T-helper 9 cell (primary cell): ENCODE measurements at places on chromosomes 2 and 18.

GRCh38 chr2:72995430-72996116, 75.9 kb downstream of the SFXN5 start:
- DNase-seq, result no peak

GRCh38 chr2:207499114-207499513, 30.6 kb upstream of the CREB1 start:
- no peak for DNase-seq

DNA sequence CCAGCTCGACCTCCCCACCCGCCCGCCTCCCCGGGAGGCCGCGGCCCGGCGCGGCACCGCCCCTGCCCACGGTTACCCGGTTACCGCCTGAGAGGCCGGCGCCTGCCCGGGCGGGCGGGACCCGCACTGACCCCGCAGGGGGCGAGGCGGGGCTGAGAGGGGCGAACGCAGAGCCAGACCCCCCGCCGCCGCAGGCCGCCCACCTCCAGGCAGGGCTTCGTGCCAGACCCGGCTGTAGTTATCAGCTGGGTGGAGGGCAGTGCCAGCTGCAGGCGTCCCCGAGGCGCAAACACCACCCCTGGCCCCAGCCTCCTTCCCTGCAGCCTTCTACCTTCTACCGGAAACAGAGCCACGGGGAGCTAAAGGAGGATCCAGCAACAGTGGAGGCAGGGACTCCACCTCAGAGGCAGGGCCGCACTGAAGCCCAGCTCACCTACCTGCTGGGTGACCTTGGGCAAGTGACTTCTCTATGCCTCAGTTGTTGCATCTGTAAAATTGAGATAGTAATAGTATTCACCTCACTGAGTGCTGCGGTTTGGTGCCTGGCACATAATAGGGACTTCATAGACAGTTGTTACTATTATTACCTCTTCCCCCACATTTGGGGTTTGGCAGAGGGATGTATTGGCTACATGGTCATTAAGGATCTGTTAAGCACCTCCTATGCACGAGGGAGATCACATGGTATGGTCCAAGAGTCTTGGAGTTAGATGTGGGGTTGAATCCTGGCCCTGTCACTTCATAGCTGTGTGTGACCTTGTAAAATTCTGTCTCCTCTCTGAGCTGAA, 231.6 kb upstream of the SMAD2 start:
- no peak for DNase-seq

DNA sequence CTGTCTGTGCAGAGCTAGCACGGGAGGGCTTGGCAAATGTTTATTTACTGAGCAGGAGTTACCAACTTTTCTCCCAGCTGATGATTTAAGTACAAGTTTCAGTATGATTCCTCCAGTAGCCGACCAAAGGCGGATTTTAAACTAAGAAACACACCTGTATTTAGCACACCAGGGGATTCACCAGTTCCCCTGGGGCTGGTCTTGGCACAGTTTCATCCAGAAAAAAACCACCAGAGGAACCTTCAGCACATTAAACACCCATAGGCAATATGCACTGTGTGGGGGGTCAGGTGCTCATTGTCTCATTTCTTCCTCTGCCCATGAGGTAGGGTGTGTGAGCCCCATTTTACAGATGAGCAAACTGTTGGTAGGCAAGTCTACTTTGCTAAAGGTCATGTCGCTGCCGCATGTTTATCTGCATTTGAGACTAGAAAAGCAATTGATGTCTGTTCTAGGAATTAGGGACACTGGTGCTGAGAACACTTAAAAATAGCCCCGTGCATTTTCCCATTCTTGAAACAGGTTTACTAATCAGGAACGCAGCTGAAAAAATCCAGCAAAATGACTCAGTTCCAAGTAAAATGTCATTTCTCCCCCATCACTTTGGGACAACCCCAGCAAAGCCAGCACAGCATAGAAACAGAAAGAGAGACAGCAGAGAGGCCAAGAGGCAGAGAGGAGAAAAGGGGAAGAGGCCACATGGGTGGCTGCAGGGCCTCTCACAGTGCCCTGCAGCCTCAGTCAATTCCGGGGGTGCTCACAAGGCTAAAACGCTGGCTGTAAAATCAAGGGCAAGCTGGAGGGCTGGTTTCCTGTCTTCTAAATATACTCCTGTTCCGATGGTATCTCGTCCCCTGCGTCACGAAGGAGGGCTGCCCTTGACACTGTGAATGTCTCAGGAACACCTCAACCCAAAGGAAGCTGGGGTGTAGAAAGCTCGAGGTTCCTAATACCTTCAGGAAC, 166.8 kb upstream of the ID2 start:
- DNase-seq, result peak; percentile 50

DNA sequence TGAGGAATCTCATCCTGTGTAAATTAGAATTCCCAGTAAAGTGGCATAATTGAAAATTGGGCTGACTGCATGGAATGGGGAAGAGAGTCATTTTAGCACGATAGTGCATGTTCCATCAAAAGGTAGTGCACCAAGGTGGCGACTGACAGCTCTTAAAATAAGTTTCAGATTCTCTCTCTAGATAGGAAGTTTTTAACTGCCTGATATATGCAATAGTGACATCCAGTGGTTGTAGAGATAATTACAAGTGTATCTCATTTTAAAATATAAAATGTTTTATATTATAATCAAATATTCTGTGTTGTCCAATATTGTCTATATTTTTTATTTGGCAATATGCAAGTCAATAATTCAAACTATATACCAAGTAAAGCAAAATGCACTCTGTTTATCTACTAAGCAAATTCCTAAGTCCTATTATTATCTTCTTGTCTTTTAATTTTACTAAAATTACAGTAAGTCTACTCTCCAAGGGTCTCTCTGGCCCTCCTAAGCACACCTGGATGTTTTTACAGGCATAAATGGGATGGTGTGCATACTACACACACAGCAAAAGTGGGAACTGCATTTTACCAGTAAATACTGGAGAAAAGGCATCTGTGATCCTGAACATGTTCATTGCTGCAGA, 397.7 kb upstream of the HNRNPA3 start:
- DNase-seq, result no peak

GRCh38 chr2:81395746-81396145, 1091.2 kb upstream of the LRRTM1 start:
- DNase-seq, result no peak

- no peak for DNase-seq
Observed at GRCh38 chr2:113755035-113755834, 1.2 kb downstream of the SLC35F5 start.

GRCh38 chr2:143175438-143175837, 46.2 kb downstream of the ARHGAP15 start:
- no peak for DNase-seq

DNA sequence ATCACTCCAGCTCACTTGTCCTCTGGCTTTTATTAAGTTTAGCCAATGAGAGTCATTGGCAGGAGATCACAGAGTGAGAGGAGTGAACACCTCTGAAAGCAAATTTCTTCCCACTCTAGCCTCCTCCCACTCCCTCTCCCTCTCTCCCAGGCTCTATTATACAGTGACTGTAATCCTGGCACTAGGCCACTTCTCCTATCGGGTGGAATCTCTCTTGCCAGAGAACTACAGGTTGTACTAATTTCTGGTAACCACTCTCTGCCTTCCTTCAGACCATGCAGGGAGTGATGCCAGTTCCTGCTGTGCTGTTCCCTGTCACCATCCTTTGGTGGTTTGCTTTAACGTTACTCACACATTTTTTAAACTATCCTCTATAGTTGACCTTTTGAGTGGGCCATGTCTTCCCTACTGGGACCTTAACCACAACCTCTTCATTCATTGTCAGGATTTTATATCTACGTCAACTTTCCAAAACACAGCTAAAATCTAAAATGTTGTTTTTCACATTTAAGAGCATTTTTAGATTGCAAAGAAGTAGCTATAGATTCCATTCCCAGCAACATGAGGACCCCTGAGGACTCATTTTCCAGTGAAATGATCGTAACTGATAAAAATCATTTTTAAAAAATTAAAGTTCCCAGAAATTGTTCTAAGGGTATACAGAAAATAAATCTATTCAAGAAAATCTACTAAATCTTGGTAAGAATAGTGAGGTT, 217.1 kb downstream of the MREG start:
- DNase-seq, result no peak

- DNase-seq, result no peak
Observed at GRCh38 chr2:166831930-166832329, 56.4 kb upstream of the XIRP2 start.

DNA sequence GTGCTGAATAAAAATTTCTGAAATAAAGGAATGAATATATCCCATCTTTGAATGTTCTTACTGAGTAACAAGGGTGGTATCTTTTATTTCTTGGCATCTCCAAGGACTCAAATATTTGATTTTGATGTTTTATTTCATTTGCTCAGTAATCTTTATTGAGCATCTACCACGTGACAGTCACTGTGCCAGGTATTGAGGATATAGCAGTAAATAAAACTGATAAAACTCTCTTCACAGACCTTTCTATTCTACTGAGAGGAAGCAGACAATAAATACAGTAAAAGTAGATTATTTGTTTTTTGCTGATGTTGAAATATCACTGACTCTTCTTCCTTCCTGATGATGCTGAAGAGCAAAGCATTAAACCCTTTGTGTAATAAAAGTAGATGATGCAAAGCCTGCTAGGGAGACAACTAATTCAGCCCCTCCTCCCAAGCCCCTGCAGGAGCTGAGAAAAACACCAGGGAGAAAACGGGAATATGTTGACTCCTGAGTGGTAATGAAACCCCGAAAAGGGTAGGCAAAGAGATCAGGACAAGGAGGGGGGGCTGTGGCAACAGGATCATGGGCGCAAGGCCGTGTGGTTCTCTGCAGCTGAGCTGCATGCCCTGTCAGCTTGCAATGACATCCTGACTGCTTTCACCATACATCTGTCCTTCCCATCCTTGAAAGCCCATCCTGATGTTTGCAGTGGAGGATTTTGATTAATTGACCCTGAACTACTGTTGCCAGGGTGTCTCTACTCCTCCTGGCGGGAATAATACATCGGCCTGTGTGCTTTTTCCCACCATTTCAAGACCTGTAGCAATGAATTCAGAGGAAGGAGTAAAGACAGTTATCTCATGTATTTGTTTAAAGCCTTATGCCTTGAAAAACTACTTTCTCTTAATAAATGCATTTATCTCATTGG, 117.4 kb downstream of the EML6 start:
- DNase-seq, result no peak

- DNase-seq, result no peak
Observed at GRCh38 chr2:29006092-29006979, 25.2 kb downstream of the TOGARAM2 start.
